ENCODE measurements at places on chromosomes 1 and 21.

GRCh38 chr21:33967086-33967571 is 51.5 kb upstream of the ATP5PO start:
- DNase-seq = no peak

DNA sequence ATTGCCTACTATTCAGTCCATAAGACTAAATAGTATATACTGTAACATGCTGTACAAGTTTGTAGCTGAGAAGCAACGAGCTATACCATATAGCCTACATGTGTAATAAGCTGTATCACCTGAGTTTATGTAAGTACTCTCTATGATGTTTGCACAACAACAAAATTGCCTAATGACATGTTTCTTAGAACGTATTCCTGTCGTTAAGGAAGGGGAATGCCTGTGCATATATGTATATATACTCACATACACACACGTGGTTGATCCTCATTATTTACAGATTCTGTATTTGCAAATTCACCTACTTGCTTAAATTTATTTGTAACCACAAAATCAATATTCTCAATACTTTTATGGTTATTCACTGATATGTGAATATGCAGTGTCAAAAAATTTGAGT is 215.6 kb downstream of the GPR52 start:
- DNase-seq = no peak

- DNase-seq = no peak
Measured at GRCh38 chr1:161188381-161188780, 10.5 kb downstream of the ADAMTS4 start.

- peak; percentile 53 for DNase-seq
Measured at GRCh38 chr1:8674912-8675311, 142.5 kb downstream of the RERE start.

DNA sequence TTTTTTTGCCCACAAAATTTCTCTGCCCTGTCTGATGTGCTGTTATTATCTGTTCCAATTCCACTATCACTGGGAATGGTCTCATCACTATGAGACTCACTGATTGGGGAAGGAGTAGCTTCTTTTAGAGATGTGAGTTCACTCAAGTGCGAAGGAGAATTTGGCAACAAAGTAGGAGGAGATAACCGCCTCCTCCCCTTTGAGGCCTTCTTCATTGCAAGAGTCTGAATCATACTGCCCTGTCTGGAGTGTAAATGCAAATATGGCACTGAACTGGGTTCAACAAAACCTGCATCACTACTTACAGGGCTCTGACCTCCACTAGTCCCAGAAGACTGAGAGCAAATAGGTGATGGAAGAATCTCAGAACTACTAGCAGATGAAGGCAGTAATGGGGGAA is 83.4 kb downstream of the ASH1L start:
- DNase-seq = no peak

GRCh38 chr1:219713981-219714381 is 101.1 kb upstream of the ZC3H11B start:
- DNase-seq = no peak

DNA sequence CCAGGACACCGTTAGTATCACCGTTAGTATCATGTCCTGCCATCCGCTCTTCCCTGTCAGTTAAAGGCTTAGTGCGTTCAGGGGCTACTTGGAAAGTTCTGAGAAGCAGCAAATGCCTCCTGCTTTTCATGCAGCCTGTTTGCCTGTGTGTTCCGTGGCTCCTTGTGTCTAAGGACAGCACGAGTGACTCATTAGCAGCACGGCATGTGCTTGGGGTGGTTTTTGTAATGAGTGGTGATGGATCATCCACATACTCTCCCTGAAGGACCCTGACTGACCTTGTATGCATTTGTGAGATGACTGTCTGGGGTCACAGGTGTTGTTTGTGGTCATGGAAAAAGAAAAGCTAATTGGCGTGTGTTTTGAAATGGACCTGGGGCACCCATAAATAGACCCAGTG is 221.9 kb downstream of the PBX1 start:
- no peak for DNase-seq

GRCh38 chr1:71831646-71832045 is 450.7 kb downstream of the NEGR1 start:
- DNase-seq = no peak
